ENCODE measurements at places on chromosomes 7 and 10. TPM values are rescaled to one million over a fixed set of nuclear protein-coding genes. Genes with fewer than 3 reads are reported as not detected.

- no peak for DNase-seq
Measured at GRCh38 chr7:84245835-84246234, 51.2 kb upstream of the SEMA3A start.

DNA sequence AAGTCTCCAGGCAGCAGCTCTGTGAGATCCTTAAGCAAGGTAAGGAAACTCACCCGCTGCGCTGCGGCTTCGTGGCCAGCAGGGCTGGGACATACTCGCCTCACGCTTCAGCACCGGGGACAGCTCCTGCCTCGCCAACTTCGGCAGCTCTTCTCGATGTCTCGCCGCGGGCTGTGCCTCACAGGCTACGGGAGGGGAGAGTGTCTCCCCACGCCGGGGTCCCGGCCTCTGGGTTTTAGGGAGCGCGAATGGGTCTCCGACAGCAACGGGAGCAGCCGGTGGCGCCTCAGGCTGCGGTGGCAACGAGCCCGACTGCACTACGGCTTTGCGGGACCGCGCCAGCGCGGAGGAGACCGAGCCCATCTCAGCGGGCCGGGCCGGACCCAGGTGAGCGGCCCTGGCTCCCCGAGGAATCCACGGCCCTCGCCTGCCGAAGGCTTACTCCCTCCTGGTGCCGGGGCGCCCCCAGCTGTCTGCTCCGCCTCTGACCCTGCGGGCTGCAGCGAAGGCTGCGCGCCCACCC is 62.4 kb downstream of the LSM5 start:
- DNase-seq = peak; percentile 82

- peak; percentile 45 for DNase-seq
Measured at GRCh38 chr7:5549096-5549763, 125.6 kb upstream of the TNRC18 start.

- DNase-seq = no peak
Measured at GRCh38 chr7:78179211-78179610, 380.6 kb downstream of the PHTF2 start.

DNA sequence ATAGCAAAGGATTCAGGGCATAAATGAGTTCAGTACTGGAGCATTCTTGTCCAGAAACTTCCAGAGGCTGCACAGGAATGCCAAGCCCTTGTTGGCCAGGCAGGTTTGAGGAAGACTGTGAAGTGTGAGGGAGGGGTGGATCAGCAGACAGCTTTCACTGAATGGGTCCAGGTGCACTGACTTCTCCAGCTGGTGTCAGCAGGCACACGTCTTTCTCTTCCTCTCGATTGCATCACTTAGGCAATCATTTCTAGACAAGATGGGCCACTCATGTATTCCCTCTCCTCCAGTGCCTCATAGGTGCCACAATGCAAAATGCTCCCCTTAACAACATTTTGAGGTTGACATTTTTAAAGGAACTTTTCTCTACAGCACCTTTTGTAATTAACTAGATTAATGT is 15.6 kb upstream of the PLEKHS1 start:
- DNase-seq = peak; percentile 28

- no peak for DNase-seq
Measured at GRCh38 chr10:43255634-43256431, 11.0 kb downstream of the RASGEF1A start.

DNA sequence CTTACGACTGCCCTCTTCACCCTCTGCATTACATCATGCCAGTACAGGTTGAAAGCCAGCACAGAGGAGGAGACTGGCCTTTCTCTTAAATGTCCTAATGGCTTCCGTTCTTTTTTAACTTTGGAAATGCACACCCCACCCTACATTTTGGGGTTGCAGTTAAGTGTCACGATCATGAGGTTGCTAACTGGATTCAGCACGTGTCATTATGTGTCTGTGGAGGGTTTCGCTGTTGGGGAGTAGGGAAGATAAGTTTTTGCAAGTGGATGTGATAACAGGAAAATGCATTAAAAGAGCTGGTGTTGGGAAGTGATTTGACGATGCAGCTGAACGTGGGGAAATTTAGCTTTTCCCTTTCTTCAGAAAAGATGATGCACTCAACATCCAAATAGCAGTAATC is 135.9 kb downstream of the LRRC4 start:
- DNase-seq = no peak

- DNase-seq = no peak
Measured at GRCh38 chr10:102781090-102781920, 37.6 kb downstream of the WBP1L start.

- DNase-seq = no peak
Measured at GRCh38 chr7:145474009-145474686, 638.3 kb upstream of the TPK1 start.

GRCh38 chr10:97593421-97593820 is 3.9 kb downstream of the C10orf62 start:
- DNase-seq = no peak

GRCh38 chr7:137421366-137421765 is 77.8 kb upstream of the PTN start:
- DNase-seq = no peak

DNA sequence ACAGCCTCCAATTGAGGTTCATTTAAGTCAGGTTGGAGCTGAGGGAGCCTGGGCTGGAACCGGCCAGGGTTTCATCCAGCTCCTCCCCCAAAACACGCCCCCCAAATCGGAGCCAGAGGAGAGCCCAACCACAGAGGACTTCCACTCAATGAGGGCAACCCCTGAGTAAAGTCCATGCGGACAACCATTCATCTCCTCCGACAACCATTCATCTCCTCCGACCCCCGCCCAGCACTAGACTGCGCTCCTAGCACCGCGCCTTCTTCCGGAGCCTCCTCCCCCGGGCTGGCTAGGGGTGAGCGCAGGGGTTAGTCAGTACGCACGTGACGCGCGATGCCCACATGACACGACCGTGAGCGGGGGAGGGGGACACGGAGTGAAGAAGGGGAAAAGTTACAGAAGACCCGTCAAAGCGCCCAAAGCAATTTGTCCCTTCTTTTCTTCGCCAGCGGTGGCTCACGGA is 1.4 kb downstream of the MAGI2 start:
- peak; percentile 81 for DNase-seq

DNA sequence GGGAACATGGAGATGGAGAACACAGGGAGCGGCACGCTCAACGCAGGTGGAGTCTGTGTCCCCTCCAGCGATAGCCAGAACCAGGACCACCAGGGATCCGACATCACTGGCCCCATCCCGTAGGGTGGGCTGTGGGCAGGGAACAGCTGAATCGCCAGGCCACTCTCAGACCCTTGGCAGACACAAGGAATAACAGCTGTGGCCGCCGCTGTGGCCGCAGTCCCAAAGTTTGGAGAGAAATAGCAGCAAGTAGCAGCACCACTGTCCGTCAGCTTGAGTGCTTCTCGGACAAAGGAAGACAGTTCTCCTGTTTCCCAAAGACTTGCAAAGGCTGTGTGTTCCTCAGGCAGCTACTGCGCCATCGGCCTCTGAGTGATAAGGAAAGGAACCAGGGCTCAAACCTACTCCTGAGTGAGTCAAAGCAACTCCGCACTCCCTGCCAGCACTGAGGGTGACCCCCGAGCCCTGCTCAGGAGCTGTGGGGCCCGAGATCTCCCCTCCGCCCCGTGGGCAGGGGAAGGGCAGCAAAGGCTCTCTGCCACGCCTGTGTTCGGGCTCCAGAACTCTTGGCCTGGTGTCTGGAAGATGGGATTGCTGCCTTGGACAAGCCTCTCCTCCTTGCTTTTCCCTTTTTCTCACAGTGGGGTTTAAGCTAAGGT is 82.3 kb upstream of the FAM20C start:
- DNase-seq = no peak

GRCh38 chr10:29676732-29677131 is 42.0 kb upstream of the SVIL start:
- DNase-seq = no peak

DNA sequence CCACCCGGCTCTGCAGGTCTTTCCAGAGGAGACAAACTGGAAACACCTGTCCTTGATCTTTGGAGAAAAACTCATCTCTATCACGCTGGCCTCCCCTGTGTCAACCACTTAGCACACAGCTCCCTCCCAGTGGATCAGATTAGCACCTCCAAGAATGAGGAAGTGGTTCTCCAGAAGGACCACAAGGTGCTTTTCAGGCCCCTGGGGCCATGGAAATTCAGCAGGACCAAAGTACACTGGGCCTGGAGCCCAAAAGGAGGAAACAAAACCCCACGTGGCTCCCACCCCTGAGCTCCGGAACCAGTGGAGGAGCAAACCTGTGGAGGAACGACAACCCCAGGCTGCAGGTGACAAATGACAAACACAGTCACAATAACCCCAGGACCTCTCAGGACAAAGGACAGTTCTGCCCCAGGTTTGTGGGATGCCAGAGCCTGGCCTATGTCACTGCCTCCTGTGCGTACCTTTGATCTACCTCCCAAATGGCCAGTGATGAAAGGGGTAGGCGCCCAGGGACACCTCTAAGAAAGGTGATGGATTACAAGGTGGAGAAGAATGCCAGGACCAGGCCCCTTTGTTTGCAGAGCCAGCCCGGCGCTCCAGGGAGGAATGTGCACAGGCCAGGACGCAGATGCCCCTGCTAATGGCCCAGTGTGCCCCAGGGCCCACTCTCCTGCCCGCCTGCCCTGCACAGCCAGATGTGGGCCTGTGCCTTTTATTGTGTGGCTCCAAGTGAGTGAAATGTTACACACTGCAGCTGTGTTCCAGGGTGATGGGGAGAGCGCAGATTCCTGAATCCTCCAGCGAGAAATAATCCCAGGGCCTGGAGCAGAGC is 5.7 kb downstream of the TNS3 start:
- DNase-seq = peak; percentile 92

DNA sequence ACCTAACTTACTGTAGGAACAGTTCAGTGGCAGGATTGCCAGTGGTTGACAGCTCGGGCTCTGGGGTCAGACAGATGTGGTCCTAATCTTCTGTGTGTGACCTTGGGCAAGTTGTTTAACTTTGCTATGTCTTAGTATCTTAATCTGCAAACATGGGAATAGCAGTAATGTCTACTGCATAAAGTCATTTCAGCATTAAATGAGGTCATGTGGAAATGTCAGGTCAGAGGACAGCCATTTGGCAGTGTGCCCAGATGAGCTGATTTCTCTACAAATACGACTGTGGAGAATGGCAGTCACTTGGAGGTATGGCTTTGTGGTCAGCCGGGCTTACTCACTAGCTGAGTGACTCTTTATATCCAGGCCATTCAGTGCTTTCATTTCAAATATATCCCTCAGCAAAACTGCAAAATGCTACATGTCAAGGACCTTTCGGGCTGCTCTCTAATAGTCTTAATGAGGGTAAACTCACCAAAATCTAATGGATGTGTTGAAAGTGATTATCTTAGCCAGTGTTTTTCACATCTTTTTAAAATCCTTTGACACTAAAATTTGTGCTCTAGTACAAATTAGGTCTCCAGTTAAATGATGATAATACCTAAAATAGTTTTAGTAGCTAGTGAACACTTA is 171.4 kb downstream of the ST7 start:
- DNase-seq = peak; percentile 82

DNA sequence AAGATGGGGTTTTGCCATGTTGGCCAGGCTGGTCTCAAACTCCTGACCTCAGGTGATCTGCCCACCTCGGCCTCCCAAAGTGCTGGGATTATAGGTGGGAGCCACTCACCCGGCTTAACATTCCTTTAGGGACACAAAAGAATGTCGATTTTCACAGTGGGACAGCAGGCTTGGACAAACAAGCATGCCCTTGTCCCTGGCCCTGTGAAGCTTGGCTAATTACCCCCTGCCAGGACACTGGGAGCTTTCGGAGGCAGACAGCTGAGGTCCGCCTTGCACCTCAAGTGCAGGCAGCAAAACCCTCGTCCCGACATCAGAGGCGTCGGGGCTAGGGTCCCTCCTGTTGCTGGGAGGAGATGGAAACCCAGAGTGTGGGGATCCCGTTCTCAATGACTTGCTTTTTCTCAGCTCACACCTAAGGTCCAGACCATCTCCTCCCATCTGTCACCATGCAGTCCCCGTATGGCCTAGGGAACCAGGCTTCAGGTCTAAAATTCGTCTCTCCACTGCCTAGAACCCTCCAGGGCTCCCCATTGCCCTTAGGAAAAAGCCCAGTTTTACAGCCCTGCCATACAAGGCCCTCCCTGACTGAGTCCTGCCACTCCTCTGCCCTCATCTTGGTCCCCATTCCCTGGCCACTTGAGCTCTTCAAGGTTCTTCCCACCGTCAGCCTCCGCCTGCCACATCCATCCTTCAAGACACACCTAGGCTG is 6.3 kb upstream of the CLIP2 start:
- DNase-seq = no peak

Gene BMPR1A
- total RNA-seq = 55.3 TPM

Gene NACAD
- total RNA-seq = 4.9 TPM

Gene SLC16A12
- total RNA-seq = 0.43 TPM

Gene CYP3A7
- total RNA-seq = 92.6 TPM

Gene ANTXRL
- not detected for total RNA-seq

Gene C1GALT1
- total RNA-seq = 58.3 TPM

Gene C10orf67
- total RNA-seq = 0.14 TPM

Gene TRIM56
- total RNA-seq = 57.7 TPM

Gene C10orf95
- 0.46 TPM for total RNA-seq

Gene TES
- total RNA-seq = 96.7 TPM

Measured in mucosa of gallbladder (tissue), 1 donor.